ENCODE measurements at places on chromosomes 4 and X.

- DNase-seq, result no peak
Measured at GRCh38 chr4:152348670-152349069, 187.2 kb downstream of the FBXW7 start.

DNA sequence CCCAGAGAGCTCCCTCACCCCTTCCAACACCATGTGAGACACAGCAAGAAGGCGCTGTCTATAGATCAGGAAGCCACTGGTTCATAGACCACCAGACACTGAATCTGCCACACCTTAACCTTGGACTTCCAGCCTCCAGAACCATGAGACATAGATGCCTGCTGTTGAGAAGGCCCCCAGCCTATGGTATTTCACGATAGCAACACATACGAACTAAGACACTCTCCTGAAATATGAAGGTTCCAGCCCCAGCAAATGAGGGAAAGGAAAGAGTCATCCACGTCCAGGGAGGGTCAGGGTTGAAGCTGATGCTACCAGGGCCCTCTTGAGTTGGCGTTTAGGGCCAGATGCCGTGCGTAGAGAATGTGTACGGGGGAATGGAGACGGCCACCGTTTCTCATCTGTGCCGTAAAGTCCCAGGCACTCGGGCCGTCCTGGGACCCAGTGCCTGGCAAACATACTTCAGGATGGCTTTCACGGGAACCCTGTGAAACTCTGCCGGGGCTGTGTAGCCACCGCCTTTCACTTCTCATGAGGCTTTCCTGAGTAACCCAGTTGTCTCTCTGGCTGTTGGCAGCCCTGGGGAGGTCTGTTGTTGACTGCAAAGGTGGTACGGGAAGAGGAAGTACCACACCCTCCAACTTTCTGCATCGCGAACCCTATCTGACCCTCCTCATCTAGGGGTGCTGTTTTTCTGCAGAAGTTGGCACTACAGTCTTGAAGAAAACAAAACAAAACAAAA is 17.7 kb upstream of the P2RY8 start:
- peak; percentile 27 for DNase-seq

- DNase-seq, result no peak
Measured at GRCh38 chrX:140274811-140275525, 229.9 kb downstream of the SOX3 start.

DNA sequence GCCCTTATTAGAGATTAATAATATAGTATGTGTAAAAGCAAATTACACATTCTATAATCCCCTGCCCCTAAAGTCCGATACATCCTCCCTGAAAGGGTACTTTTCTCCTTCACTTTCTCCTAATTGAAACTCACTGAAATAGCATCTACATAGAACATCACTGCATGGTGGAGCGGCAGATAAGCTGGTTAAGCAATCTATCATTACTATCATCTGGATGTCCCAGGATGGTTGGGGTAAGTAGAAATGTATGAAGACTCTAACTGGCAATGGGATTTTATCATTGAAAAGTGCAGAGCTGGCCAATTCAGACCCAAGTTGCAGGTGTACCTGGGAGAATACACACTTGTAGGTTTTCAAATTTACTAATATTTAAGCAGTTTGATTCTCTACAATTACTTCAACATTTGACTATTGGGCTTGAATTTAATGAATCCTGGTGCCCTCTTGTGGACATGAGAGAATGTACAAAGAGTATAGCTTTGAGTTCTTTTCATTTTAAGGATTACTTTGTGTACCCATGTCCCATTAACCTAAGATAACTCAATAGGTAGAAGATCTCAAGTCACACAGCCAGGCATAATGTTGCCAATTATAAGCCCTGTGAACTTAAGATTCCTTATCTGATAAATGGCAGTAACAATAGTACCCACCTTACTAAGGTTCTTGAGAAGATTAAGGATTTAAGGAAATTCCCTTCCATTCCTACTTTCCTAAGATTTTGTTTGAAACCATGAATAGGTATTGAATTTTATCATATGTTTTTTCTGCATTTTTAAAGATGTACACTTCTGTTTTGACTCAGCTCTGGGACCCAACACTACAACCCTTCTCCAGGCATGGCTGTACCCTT is 69.8 kb downstream of the SHROOM3 start:
- DNase-seq, result peak; percentile 54

- no peak for DNase-seq
Measured at GRCh38 chr4:113311047-113311446, 261.6 kb downstream of the ANK2 start.

- DNase-seq, result no peak
Measured at GRCh38 chrX:129771266-129771995, 8.3 kb upstream of the SASH3 start.

DNA sequence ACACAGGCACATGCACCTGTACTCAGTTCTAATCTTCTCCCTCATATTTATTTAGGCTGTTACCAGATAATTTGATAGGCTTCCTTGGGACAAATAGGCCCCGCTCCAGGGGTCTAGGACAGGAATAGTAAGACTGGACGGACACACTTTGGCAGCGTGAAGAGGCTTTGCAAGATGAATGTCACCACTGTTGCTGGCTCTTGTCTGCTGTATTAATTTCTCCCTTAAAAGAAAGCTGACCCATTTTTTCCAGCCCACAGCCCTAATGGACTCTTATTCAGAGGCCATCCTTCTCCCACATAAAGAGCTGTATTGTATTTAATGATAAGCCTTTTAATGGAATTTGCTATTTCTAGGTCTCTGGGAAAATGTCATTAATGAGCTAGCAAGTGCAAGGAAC is 18.0 kb downstream of the FAM184B start:
- no peak for DNase-seq

DNA sequence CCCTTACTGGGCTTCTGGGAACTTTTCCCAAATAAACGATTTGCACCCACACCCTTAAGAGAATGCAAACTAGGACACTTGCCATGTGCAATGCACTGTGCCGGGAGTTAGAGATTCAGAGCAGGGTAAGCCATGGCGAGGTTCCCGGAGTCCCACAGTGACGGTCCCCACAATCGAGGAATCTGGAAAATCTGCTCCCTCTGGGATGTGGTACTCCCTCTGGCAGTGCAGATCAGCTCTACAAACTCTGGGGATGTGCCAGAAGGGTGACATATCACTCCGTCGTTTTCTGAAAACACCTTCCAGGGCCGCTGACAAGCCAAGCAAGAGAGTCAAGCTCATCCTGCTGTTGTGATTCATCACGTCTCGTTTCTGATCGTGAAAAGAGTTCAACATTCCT is 537.5 kb downstream of the BCOR start:
- no peak for DNase-seq

- no peak for DNase-seq
Measured at GRCh38 chr4:139736661-139737060, 71.0 kb downstream of the MGST2 start.
